Peyer's patch (tissue), 4 donors: ENCODE measurements at places on chromosomes 7 and 10. TPM values are rescaled to one million over a fixed set of nuclear protein-coding genes. Genes with fewer than 3 reads are reported as not detected.

- no peak for DNase-seq
Measured at GRCh38 chr7:71539615-71540014, 407.7 kb downstream of the GALNT17 start.

TNPO3 gene
- total RNA-seq, result 55.3 TPM

GRCh38 chr10:13788711-13789447 is 202.1 kb downstream of the PRPF18 start:
- DNase-seq, result no peak

DNA sequence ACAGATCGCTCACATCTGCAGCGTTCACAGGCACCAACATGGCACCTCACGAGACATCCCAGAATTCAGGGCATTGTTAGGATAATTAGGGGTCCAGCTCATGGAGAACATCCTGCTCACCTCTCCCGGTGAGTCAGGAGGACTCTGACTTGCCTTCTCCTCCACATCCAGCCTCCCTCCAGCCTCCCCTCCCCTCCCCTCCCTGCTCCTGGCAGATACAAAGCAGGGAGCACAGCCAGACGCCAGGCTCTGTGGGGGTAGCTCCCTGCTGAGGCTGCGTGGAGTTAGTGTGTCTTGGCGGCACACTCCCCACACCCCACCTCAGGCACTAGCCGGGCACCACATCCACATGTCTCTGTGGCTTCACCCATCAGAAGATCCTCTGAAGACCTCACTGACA is 320.6 kb downstream of the CXCL12 start:
- DNase-seq, result no peak

OGDHL gene
- 1.7 TPM for total RNA-seq

- DNase-seq, result peak; percentile 43
Measured at GRCh38 chr10:58511765-58512490, 744 bp upstream of the BICC1 start.

UPK3BL2 gene
- 43.9 TPM for total RNA-seq

GRCh38 chr7:83032195-83032594 is 130.5 kb downstream of the PCLO start:
- DNase-seq, result no peak

DNA sequence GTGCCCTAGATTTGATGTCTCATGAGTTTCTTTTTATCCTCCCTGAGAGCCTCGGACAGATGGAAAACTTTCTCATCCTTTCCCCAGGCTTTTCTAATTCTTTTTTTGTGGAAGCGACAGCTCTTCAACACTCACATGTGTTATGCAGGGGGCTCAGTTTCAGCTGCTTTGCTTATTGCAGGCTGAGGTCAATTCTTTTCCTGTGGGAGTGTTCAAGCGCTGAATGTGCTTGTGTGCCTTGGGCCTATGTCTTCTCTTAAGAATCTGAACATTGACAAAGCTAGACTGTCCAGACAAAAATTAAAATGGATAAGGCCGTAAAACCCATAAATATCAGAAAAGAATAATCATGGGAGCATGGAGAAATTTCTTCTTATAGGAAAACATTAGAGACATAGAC is 125.2 kb upstream of the STEAP4 start:
- no peak for DNase-seq

- no peak for DNase-seq
Measured at GRCh38 chr7:41189866-41190265, 513.0 kb downstream of the INHBA start.

GBF1 gene
- 96.7 TPM for total RNA-seq

DNA sequence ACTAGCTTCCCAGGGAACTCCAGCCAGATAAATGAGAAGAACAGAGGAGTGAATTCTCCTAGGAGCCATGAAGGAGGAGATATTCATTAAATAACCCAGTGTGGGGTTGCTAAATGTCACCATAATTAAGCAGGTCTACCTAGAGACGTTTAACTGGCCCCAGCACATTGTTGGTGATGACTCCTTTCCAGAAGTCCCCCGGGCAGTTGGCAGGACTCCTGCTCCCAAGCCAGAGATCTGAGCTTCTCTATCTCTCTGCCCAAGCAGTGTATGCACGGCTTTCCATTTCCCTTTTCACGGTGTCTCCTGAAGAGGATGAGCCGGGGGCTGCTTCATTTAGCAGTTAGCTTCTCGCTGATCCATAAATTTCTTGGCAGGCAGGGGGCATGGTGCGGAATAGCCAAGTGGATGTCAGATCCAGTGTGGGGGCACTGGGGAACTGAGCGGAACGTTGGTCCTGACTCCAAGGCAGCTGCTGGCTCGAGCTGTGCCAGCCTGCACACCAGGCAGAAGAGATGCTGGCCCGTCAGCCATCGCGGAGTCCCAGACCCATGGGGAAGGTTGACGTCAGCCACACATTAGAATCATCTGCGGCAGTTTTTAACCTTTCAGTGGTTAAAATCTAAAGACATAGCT is 142.0 kb upstream of the NPY start:
- DNase-seq, result no peak

CTAGE6 gene
- total RNA-seq, result 2.9 TPM

CFAP46 gene
- total RNA-seq, result not detected

ATXN7L1 gene
- total RNA-seq, result 30.8 TPM

ANKRD1 gene
- not detected for total RNA-seq

DNA sequence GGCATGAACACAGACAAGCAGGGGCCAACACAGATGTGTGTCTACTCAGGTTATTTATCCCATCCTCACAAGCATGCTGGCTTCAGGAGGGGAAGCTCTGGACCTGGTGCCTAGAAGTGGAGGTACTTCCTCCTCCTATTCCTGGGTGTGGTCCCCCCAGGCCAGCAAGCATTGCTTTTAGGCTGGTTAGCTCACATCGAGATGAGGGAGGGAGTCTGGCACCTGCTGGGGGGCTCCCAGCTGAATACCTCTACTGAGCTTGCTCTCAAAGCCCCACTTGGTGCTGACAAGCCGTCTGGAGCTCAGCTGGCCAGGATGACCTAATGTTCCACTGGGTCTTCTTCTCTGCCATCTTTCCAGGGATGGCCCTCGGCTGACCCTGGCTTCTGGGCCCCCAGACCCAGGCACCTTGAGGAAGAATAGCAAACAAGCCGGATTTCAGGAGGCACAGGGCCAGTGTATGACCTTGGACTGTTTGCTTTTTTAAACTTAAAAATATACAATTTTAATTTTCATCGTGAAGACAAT is 26.8 kb downstream of the FAM241B start:
- no peak for DNase-seq

DNA sequence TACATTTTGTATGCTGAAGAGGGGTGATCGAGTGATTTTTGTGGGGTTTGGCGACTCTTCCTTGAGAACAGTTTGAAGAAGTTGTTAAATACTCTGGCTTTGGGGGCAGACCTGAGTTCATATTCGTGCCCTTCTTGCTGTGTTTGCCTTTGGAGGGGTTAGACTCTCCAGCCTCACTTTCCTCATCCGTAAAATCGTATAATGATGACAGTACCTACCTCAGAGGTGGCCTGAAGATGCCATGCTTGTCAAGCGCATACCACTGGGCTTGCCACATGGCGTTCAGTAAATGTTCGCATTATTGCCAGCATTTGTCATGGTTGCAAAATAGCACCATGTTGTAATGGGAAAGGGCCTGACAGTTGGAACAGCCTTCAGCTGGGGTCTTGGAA is 1.3 kb downstream of the STK17A start:
- DNase-seq, result no peak

- DNase-seq, result no peak
Measured at GRCh38 chr7:97418312-97418711, 300.8 kb downstream of the SDHAF3 start.

DNA sequence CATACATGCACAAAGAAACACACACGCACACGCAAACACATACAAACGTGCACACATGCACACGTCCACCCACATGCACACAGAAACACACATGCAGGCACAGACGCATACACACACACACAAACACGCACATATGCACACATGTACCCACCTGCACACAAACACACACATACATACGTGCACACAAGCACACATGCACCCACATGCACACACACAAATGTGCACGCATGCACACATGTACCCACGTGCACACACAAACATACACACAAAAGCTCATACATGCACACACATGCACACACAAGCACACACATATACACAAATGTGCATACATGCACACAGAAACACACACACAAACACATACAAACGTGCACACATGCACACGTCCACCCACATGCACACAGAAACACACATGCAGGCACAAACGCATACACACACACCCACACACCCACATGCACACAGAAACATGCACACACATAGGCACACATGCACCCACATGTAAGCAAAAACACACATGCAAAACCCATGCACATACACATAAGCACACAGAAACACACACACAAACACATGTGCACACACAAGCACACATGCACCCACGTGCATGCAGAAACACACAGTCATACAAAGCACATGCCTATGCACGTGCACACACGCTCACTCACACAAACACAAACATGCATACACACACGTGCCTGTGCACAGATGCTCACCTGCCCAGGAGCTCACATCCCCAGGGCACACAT is 44.8 kb downstream of the FOXL3 start:
- DNase-seq, result no peak

CPVL gene
- 16.5 TPM for total RNA-seq

GRCh38 chr7:33824911-33825459 is 80.4 kb upstream of the BMPER start:
- DNase-seq, result no peak

TAS2R4 gene
- total RNA-seq, result 3.3 TPM

- no peak for DNase-seq
Measured at GRCh38 chr10:69757553-69758309, 44.0 kb upstream of the COL13A1 start.

- DNase-seq, result no peak
Measured at GRCh38 chr10:65234261-65234660, 1691.6 kb upstream of the LRRTM3 start.

SRRM3 gene
- total RNA-seq, result 0.85 TPM

DNA sequence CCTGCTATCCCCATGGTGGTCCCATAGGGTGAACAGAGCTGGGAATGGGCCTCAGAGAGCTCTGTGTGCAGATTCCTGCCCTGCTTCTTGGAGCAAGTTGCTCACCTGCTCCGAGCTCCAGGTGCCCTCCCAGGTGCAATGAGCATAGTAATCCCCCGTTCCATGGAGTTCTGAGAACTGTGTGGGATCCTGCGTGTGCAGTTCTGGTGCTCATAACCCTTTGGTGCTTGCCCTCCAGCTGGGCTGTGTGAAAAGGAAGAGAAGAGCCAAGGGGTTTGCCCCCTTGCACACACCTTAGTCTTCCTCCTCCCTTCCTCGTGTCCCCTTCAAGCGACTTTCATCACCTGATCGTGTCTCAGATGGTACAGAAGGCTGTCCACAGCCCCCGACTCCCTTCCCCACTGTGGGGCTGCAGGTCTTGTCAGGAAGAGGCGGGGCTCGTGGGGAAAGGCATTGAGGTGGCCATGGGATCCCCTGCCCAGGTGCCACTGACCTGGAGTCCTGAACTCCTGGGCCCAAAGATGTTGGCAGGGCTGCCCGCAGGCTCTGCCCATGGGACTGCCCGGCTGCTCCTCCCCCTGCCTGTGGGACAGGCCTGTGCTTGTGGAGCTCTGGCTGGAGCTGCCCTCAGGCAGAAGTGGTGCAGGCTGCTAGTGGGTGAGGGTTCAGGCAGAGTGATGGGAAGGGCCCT is 21.9 kb upstream of the ZNF488 start:
- no peak for DNase-seq

- peak; percentile 82 for DNase-seq
Measured at GRCh38 chr10:788796-789748, 99.6 kb upstream of the DIP2C start.

AP5Z1 gene
- total RNA-seq, result 51.0 TPM

TMEM236 gene
- total RNA-seq, result 99.1 TPM

DNA sequence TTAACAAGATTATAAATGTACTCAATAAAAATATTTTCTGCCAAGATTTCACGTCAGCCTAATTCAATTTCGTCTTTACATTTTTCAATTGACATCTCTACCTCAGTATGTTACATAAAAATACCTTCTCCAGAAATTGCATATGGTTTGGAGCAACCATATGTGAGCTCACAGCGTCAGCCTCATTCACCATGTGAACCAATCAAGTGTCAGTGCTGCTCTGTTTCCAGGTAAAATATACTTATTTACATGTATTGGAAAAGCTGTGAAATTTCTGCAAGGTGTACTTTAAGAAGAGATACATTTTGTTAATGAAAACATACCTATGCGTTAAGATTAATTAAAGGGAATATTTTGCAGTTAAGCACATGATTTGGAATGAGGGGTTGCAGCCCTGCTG is 110.7 kb upstream of the PRSS1 start:
- no peak for DNase-seq

- no peak for DNase-seq
Measured at GRCh38 chr7:158549616-158550393, 37.8 kb downstream of the PTPRN2 start.

OIT3 gene
- 0.40 TPM for total RNA-seq

GRCh38 chr10:51620131-51620530 is 79.3 kb downstream of the CSTF2T start:
- DNase-seq, result no peak

GPR37 gene
- total RNA-seq, result not detected

KNDC1 gene
- total RNA-seq, result not detected

MAT1A gene
- not detected for total RNA-seq

DNA sequence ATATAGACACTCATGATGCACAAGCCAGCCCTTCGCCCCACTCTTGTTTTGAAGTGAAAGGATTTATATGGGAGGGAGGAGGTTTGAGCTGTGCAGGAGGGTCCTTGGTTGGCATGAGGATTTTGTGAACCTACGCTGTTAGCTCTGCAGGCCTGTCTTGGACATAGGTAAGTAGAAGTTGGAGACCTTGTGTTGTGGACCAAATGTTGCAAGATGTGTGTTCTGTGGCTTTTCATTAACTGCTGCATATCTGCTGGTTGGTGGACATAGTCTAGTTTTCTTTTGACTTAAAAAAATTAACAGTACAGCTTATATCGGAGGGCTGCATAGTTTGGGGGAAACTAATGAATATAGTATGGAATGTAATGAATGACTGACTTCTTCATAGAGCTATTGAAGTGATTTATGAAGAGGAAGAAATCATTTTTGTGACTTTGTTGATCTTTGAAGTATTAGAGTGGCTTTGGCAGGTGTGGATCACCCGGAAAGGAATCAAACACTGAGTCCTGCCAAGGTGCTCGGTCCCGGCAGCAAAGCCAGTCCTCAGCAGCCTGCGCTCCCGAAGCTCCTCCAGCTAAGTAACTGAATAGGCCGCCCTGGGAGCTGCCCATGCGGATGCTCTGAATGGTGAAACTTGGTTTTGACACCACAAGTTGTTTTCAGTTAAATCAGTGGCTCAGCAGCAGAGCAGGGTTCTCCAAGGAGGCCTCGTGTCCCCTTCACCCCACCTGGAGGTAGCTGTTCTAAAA is 3.2 kb downstream of the MGMT start:
- no peak for DNase-seq

DNA sequence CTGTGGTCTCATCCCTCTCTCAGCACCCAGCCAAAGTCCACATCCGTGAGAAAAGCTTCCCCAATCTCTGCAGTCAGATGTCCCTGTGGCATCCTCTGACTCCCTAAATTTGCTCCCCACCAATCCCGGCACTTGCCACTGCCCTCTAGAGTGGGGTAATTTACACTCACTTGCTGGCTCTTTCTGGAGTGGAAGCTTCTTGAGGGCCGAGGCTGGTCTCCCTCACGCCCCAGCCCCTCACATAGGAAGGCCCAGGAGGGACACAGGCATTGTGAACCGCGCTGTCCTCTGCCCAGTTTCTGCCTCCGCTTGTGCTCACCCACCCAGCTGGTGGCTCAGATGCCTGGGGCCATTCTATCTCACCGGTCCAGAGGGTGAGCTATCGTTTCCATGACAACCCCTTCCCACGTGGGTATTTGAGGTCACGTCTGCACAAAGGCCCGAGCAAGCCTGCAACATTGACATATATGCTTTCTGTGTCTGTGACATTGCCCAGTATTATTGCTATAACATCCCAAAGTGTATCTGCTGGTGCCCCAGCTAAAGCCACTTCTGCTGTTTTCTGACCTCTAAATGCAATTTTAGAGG is 97.3 kb upstream of the CTBP2 start:
- no peak for DNase-seq

GRCh38 chr10:7813481-7813880 is 4.8 kb upstream of the TAF3 start:
- DNase-seq, result no peak
